ENCODE measurements at places on chromosomes 1 and 21.

- no peak for DNase-seq
Measured at GRCh38 chr1:221397606-221398005, 344.3 kb downstream of the DUSP10 start.

DNA sequence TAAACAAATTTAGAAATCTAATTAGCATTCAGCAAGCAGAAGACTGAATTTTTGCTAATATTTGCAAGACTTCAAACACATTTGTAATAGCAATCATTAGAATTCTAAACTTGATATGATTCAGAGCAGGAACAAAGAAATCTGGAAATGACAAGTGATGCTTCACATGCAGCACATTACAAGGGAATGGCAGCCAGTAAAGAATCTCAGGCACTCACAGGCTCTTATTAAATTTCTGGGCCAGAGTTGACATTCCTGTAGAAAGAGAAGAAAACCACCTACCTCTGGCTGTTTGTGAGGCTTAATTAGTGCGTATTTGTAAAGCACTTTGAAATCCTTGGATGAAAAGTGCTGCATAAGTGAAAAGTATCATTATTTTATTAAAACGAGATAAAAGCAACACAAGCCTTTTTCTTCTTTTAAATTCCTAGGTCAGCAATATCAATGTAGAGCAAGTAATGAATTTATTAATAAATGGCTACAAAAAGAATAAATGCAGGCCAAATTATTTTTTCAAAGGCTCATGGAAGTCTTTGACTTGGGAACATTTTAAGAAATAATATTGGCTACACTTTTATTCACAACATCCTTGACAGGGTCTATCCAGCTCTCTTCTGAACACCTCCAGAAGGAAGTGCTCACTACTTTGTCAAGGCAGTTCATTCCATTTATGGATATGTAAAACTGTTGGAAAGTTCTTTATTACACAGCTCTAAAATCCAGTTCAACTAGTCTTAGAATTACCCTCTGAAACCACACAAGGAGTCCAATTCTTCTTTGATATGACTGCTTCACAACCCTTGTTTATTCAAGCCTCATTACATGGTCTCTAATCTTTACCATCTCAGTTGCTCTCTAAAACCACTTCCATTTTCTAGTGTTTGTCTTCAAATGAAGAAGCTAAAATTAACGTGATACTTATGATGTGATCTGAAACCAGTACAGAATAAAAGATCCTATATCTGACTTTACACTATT, 32.1 kb upstream of the SCYL3 start:
- DNase-seq, result no peak

DNA sequence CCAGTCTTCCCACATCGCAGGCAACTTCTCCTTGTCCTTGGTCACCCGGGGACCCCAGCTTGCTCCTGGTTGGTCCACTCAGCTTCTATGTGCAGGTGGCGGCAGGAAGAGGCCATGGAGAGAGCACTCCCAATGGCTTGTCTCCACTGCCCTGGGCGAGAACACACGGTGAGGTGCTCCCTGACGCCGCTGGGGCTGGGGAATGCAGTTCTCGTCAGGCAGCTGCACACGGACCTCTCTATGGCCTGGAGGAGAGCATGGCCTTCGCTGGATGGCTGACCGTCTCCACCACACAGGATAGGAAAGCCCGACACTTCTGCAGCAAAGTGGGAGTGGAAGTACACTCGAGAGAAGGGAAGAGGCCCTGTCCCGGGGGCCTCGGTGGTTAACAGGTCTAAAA, 11.8 kb downstream of the C1orf174 start:
- no peak for DNase-seq

- DNase-seq, result no peak
Measured at GRCh38 chr1:56424744-56425493, 154.4 kb downstream of the PLPP3 start.

DNA sequence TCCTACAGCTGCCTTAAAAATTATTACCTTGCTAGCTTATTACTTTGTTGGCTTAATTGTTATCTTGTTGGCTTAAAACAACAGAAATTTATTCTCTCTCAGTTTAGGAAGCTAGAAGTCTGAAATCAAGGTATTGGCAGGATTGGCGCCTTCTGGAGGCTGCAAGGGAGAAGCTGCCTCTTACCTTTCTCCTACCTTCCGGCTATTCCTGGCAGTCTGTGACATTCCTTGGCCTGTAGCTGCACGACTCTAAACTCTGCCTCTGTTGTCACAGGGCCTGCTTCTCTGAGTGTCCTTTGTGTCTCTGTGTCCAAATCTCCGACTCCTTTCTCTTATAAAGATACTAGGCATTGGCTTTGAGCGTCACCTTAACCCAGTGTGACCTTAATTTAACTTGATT, 579.9 kb upstream of the B3GALT2 start:
- no peak for DNase-seq

GRCh38 chr1:62621907-62622306, 24.6 kb downstream of the ANGPTL3 start:
- no peak for DNase-seq

DNA sequence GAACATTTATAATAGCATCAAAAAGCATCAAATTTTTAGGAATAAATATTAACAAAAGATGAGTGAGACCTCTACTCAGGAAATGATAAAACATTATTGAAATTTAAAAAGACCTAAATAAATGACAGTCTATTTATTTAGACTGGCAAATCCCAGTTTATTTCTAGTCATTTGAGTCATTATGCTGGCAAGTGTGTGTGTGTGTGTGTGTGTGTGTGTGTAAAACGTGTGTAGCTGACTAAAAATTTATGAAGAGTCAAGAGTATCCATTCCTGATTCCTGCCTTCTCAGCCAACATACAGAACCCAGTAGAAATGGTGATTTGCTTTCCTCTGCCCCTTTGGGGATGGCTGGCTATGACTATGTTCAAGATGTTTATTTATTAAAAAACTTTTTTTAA, 46.2 kb downstream of the OSBPL9 start:
- DNase-seq, result no peak

- DNase-seq, result no peak
Measured at GRCh38 chr21:41425588-41425953, 468 bp upstream of the MX1 start.

DNA sequence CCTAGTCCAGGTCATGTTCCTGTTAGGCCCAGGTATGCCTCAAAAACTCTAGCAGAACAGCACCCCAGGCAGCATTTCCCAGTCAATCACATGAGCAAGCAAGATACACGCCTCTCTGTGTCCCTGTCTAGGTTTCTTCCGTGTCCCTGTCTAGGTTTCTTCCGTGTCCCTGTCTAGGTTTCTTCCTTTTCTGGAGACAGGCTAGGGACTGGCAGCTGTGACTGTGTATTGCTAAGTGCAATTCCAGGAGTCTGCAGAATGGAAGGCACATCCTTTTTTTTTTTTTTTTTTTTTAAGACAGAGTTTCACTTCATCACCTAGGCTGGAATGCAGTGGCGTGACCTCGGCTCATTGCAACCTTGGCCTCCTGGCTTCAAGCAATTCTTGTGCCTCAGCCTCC, 77.6 kb downstream of the SETD4 start:
- DNase-seq, result no peak

DNA sequence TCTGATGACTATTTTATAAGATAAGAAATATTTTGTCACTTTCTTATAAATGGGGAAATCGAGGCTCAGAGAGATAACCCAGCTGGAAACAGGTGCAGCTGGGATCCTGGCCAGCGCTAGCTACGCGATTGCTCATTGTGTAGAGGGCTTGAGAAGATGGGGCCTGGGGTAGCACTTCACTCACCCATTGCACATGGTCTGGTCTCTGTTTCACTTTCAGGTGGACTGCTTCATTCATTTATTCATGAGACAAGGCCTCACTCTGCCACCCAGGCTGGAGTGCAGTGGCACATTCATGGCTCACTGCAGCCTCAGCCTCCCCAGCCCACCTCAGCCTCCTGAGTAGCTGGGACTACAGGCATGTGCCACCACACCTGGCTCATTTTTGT, 23.8 kb downstream of the UBE4B start:
- no peak for DNase-seq

DNA sequence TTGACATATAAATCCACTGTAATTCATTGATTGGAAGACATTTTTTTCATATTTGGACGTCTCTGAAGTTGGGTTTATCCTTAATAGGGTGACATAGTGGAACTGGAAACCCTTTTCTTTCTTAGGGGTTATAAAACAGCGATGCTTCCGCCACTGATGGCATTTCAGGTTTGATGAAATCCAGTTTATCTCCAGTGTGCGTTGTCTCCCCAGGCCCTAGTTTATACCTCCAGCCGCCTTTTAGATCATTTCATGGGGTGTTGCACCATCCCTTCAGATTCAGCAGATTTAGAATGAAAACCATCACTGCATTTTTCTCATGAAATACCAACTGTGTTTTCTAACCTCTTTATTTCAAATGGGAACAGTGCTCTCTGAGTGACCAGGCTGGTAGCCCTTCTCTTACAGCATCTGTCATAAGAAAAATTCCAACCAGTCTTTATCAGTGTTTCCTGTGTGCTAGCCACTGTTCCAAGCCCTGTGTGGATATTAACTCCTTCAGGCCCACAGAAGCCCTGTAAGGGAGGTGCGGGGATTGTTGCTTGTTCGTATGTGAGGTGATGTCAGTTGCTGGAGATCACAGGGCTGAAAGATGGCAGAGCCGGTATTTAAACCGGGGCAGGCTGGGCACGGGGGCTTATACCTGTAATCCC, 19.0 kb downstream of the H6PD start:
- no peak for DNase-seq

DNA sequence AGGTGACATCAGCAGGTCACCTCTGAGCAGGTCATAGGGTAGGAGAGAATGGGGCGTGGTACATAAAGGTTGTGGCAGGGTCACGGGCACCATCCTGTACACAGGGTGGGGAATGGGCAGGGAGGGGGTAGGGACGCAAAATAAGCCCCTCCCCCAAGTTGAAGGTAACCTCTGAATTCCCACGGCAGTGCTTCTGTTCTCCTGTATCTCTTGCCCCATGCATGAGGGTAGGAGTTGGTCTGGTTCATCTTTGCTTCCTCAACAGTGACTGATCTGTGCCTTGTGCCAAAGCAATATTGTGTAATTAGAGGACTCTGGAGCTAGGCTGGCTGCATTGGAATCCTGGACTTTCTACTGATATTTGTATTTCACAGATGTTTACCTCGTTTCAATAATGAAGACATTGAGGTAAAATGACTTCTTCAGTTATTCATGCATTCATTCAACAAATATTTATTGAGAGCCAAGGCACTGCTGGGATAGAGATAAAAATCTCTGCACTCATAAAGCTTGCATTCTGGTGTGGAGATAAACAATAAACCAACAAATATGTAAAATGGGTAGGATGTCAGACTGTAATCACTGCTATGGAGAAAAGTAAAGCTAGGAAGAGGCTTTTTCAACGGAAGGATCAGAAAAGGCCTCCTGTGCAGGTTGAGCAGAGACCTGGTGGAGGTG, 18.4 kb upstream of the GFI1 start:
- DNase-seq, result no peak

DNA sequence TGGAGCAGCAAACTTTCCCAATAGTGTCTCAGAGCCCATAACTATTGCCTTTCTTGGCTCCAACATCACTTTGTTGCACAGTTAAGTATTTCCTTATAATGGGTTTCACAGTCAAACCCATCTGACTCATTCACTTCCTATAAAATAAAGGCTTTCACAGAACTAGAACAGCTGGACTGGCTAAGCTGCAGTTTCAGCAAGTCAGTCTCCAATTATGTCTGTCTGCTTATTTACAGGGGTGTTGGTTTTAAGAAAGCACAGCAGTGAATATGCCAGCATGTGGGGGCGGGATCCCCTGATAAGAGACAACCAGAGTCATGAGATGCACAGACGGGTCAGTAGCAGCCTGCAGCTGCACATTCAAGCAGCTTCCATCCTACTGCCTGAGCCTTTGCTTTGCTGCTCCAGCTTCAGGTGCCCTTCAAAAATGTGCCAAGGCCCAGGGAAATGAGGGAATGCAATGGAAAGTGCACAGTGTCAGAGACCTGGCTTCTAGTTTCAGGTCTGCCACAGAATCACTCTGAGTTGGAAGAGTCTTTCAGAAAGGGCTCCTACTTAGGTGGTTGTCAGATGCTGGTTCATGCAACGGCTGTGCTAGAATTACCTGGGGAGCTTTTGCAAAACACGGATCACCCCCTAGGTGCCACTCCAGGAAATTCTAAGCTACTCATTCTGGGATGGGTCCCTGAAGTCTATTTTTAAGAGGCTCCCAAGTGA, 24.8 kb downstream of the RNF19B start:
- no peak for DNase-seq

Measured in stimulated activated CD4-positive, alpha-beta T cell treated with anti-CD3 and anti-CD28 coated beads, Interleukin-15, amount 100 ng/mL, for 1 hour (primary cell).